ENCODE measurements at places on chromosomes 5 and 9.

GRCh38 chr5:133732536-133732935 is 120.2 kb upstream of the FSTL4 start:
- no peak for DNase-seq

DNA sequence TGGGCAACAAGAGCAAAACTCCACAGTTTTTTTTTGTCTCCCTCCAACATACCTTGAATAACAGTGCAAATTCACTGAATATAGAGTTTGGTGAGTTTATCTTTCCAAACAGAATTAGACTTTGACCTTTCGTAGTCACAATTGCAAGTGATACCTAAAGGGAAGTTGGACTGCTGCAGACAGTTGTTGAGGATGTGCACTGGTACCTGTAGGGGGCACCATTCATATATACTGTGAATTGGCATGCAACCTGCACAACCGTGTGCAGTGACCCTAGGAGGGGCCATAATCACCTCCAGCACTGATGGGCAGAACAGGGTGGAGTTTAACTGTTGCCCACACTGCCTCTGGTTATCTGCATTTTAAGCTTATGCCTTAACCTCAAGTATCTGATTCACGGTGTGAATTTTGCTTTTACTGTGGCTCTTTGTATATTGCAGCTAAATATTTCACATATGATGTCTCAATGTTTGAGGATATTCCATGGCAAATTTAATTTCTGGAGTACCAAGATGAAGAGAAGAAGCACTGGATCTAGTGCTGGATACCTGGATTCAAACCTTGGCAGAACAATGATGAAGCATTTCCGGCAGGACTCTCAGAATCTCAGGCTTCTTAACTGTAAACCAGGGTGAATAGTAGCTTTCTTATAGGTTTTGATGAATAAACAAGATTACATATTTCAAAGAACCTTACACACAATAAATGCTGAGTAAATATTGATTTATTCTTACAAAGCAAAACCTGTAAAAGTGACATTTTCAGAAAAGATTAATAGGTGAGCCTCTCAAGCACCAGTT is 144.3 kb downstream of the ACTBL2 start:
- no peak for DNase-seq

DNA sequence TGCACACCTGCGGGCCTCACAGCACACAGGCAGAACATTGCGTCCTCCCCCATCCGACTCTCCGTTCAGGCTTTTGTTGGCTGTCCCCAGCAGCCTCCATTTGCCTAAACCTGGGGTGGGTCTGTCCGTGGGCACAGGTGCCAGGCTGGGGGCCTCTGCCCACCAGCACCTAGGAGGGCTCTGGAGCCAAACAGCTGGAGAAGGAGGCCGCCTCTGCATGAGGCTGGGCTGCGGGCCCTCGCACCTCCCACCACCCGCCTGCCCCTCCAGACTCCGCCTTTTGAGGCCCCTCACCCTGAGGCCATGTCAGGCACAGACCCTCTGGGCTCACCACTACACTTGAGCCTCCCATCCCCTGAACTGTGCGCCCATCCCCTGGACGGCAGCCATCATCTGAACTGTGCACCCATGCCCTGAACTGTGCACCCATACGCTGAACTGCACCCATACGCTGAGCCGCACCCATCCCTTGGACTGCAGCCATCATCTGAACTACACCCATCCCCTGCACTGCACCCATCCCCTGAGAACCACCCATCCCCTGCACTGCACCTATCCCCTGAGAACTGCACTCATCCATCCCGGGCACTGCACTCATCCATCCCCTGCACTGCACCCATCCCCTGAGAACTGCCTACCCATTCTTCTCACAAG is 98.0 kb upstream of the OTULINL start:
- DNase-seq, result no peak

GRCh38 chr9:6911901-6912638 is 154.3 kb downstream of the KDM4C start:
- DNase-seq, result no peak

- DNase-seq, result no peak
Observed at GRCh38 chr5:175544586-175544985, 66.2 kb downstream of the SFXN1 start.

DNA sequence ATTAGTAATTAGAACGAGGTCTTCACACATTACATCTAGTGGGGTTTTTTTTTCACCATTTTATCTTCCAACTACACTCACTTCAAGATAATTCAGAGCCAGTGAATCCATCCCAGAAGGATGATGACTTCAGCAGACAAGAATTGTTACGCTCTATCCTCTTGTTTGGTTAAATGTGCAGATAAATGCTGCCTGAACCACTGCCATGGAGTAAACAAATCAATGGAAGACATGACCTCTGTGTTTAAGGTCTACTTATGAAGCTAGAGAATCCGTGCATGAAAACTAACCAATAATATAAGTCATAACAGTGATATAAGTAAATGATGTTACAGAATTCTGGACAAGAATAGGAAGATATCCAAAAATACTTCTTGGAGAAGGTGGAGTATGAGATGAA is 602.6 kb downstream of the TLR4 start:
- no peak for DNase-seq

GRCh38 chr9:18379073-18379811 is 94.7 kb upstream of the ADAMTSL1 start:
- no peak for DNase-seq

DNA sequence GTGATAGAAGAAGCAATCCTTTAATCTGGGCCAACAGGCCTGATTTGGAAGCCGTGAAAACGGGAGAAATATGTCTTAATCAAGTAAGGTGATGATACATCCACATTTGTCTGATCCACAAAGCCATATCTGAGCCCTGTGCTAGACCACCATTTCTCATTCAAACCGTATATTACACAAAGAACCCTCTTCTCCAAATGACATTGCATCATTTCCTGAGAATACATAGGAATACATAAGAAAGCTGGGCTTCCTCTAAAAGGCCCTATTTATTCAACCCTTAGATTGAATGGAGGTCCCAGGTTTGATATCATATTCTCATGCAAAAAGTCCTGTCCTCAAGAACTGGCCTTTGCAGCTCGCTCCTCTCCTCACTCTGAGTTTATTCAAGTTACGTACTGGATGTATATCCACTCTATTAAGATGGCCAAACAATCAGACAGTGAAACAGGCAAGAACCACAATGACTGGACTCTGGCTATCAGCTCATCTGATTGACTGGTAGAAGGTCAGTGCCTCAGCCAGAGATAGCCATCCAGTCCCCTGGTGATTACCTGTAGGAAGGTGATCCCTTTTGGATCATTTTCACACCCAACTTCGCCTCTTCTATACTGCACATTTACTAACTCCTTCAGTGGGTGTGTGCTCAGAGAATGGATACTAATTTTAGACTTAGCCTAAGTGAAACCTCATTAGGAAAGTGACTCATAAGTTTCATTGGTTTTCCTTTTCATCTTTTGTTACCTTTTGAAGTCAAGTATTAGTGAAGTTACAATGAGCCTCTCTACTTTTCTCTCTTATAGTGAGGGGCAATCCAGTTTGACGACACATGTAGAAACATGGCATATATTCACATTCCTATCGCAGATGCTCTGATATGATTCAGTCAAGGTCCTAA is 167.6 kb upstream of the WWC1 start:
- DNase-seq, result peak; percentile 57

GRCh38 chr5:40499518-40500273 is 180.0 kb upstream of the PTGER4 start:
- DNase-seq, result no peak

DNA sequence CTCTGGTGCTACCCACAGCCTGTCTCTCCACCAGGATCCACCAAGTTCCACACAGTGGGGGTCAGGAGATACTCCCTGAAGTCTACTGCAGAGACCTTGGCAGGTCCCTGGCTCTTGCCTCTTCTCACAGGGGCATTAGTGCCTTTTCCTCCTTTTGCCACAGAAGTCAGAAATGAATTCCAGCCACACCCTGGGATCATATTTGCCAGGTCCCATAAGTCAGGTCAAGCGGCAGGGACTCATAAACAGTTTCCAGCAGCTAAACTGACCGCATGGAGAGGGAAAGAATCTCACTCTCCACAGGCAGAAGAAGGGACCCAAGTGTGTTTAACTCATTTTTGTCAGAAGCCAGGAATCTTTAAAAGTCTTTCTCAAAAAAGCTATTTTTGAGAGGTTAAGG is 13.3 kb upstream of the IFNK start:
- no peak for DNase-seq

DNA sequence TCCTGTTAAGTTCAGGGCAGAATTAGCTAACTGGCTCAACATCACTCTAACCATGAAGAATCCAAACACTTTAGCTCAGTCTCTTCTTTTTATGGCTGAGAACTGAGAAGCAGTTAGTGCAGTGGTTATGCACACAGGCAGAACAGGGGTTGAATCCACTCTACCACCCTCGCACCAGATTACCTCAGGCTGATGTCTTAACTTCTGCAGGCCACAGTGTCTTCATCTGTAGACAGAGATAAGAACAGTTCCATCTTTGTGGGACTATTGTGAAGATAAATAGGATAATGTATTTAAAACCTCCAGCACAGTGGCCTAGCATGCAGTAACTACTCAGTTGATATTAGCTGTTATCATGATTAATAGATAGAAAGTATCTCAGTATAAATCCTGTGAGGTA is 54.8 kb downstream of the FAM114A2 start:
- DNase-seq, result no peak

DNA sequence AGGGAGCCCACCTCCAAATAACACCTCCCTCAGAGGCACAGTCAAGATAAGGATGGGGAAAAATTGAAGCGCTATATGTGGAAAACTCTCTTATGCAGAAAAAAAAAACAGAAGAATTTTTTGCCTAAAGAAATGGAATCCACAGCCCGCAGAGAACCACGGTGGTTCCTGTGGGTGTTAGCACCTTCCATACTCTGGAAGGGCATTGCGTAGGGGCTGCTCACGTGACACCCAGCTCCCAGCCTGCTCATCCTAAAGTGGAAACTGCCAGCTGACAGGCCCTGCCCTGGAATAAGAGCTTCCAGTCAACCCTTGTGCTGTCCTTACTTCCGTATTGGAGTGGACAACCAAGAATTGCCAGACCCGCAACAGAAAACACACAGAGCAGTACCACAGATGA is 142.5 kb downstream of the FSTL4 start:
- no peak for DNase-seq

DNA sequence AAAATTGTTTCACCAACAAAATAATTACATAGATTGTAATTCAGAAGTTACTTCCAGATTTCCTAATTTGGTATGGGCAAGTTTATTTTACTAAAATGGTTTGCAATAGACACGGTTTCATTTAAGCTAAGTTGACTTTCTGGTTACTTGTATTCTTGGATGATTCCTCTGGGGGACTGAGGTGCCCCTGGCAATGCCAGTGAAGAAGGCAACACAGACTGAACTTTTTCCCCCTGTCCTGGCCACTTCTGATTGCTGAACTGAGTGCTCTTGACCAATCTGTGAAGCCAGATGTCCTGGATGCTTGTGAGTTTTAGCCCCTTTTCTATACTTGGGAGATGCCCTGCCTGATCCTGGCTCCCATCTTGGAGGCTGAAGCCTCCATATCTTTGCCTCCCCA is 66.3 kb upstream of the FANCC start:
- no peak for DNase-seq

GRCh38 chr9:16308645-16309044 is 561.8 kb downstream of the BNC2 start:
- no peak for DNase-seq

GRCh38 chr9:13111778-13112177 is 167.7 kb downstream of the MPDZ start:
- no peak for DNase-seq

DNA sequence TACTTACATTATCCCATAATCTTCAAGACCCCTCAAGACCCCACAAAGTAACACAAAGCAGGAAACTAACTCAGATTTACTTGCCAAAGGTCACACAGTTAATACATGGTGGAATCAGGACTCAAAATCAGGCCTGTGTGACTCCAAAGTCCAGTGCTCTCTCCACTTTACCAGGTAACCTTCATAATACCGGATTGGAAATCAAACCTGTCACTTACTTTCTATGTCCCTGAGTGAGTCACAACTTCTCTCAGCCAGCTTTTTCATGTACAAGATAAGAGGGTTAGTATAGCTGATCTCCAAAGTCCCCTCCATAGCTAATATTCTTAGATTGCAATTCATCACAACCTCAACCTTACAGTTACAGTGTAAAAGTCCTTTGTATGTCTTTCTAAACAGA is 17.1 kb downstream of the STRBP start:
- DNase-seq, result no peak

GRCh38 chr5:77086689-77087483 is at the start of gene ZBED3:
Gene ZBED3, minus strand, starts transcription at chr5:77087285. Its CDS starts 9,407 bp downstream, at chr5:77077878.
- peak; percentile 72 for DNase-seq

- no peak for DNase-seq
Observed at GRCh38 chr5:117863586-117864296, 1124.6 kb downstream of the DTWD2 start.

DNA sequence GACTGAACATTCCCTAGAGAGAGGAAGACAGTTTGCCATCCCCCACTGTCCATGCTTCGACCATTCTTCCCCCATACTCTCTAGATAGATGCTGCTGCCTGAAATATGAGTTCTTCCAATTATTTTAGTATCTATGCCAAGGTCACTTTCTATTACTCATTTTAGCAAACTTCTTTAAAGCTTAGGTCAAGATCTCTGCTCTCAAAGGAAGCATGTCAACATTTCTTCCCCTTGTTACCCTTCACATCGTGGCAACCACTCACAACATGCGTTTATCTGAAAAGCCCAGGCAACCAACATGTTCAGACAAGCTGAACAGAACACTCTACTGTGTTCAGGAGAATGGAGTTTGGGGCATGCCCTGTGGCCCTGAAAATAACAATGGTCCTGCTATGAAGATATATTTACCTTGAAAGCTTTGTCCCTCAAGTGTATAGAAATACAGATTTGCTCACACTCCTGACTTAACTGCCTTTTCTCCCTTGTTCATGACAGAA is 138.4 kb upstream of the KIF2A start:
- no peak for DNase-seq

DNA sequence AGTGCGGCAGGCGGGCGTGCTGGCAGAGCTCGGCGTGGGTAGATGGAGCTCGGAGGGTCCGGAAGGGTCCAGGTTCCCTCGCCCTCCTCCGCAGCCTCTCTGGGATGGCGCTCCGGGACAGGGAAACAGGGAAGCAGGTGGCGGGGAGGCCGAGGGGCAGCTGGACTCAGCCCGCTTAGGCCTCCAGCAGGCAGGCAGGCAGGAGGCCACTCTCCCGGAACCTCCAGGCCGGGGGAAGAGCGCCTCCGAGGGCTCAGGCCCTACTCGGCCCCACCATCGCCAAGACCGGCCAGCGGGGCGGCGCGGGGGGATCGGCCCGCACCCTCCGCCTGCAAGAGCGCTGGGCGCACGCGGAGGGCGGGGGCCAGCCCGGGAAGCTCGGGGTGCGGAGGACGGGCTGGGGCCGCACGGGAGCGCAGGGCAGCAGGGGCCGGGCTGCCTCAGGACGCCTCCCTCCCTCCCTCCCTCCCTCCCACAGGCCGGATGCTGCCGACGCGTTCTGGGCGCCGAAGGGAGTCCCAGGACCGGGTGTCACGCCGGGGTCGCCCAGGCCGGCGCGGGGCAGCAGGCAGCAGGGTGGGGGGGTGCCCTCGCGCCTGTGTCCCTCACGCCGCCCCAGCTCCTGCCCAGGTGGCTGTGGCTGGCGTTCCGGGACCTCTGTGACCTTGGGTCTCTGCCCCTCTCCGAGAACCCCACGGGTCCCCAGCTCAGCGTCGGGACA is 977 bp downstream of the MGAT4B start:
- DNase-seq, result peak; percentile 65

All from GM06990 (cell line).